Thyroid gland (tissue), 4 donors: ENCODE measurements at places on chromosomes 5 and 9. TPM values are rescaled to one million over a fixed set of nuclear protein-coding genes. Genes with fewer than 3 reads are reported as not detected.

GRCh38 chr9:88724331-88724730 is 189.4 kb downstream of the NXNL2 start:
- no peak for DNase-seq

GRCh38 chr9:127215268-127216209 is 49.0 kb upstream of the GARNL3 start:
- no peaks in the 10 kb centered on the region for H3K27me3 ChIP-seq
- no peak overlapping the region for H3K27ac ChIP-seq
- no peaks in the 10 kb centered on the region for H3K4me1 ChIP-seq
- no peaks in the 10 kb centered on the region for H3K36me3 ChIP-seq
- DNase-seq: no peak

GRCh38 chr9:32500768-32501167 is 25.2 kb downstream of the RIGI start:
- H3K36me3 ChIP-seq: peaks cover 3% of the 10 kb centered on the region
- H3K27me3 ChIP-seq: no peaks in the 10 kb centered on the region
- no peak overlapping the region for H3K4me3 ChIP-seq
- H3K4me1 ChIP-seq: no peaks in the 10 kb centered on the region

DNA sequence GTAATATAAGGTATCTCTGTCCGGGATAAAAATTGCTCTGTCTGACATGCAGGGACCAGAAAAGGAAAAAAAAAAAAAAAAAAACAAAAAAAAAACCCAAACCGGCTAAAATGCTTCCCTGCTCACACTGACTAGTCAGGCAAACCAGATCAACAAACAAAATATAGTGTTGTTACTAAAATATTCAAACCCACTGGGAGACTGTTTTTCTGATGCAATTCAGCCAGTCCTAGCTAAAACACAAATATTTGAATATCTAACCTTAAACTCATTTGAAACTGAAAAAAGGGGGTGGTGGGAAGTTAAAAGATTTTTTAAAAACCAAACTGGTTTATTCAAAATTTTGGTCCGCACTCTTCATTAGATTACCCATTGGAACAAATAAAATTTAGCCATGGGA is 61.0 kb downstream of the APBA1 start:
- no peak overlapping the region for H3K4me3 ChIP-seq
- no peak for DNase-seq
- H3K4me1 ChIP-seq: no peaks in the 10 kb centered on the region
- H3K27me3 ChIP-seq: no peaks in the 10 kb centered on the region
- H3K27ac ChIP-seq: no peak overlapping the region

- no peak for DNase-seq
- no peak overlapping the region for H3K27ac ChIP-seq
- no peak overlapping the region for H3K4me3 ChIP-seq
- H3K27me3 ChIP-seq: no peaks in the 10 kb centered on the region
Observed at GRCh38 chr5:167936022-167936421, 355.4 kb upstream of the WWC1 start.

DNA sequence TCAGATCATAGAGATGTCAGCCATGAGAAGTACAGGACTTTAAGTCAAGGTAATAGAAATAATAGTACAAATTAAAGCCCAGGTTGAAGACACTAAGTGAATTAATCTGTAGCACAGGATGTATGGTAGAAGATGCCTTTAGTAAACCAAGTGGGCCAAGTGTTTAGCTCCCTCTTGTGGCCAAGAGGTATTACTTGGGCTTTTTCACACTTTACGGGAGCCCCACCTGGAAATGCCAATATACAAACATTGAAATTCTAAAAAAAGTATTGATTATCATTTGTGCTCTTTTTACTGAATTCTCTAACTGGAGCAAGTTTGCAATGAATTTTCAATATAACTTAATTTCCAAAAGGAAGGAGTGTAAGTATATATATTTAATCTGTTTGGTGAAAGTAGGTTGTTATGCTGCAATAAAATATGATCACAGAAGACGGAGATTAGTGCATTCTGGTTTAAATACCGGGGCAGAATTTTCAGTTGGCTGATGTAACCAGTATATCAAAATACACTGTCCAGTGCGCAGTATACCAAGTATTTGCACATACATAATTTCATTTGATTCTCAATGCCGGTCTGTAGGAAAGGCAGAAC is 84.7 kb downstream of the PARP8 start:
- no peaks in the 10 kb centered on the region for H3K27me3 ChIP-seq
- H3K4me1 ChIP-seq: no peaks in the 10 kb centered on the region
- H3K27ac ChIP-seq: no peak overlapping the region
- no peaks in the 10 kb centered on the region for H3K36me3 ChIP-seq
- DNase-seq: peak; percentile 19
- no peak overlapping the region for H3K4me3 ChIP-seq

DNA sequence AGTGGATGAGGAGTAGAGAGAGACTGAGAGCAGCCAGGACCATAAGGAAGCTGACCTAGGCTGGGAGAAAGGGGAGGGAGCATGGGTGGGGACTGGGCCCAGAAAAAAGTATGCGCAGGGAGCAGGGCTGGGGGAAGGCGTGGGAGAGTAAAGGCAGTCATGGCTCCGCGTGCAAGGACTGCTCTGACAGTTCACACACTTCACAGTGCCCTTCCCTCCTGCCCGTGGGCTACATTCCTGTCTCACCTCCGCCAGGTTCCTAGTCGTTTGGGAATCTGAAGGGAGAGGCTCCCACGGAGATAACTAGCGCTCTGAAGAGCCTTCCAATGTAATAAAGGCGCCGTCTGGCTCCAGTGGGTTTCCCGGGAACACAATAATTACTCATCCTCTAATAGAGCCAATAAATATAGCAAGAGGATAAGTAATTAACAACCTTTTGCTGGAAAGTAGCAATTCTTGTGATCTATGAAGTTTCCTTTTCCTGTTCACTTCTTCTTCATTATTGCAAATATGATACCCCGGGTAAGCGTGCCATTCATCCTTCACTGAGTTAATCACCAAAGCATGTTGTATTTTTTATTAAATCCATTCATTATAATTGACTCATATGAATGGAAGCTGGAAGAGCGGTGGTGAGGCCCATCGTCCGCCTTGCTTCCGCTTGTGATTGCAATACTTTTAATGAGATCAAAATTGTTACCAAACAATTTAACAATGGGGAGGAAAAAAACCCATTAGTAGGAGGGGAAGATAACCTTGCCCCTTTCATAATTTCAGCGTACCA is 39.3 kb downstream of the TTLL11 start:
- no peak overlapping the region for H3K4me3 ChIP-seq
- H3K27ac ChIP-seq: no peak overlapping the region
- no peaks in the 10 kb centered on the region for H3K4me1 ChIP-seq
- H3K36me3 ChIP-seq: no peaks in the 10 kb centered on the region
- no peak for DNase-seq

GRCh38 chr5:125005266-125005665 is 258.8 kb upstream of the ZNF608 start:
- H3K27ac ChIP-seq: no peak overlapping the region
- H3K27me3 ChIP-seq: no peaks in the 10 kb centered on the region
- H3K36me3 ChIP-seq: no peaks in the 10 kb centered on the region
- no peak for DNase-seq
- no peaks in the 10 kb centered on the region for H3K4me1 ChIP-seq
- H3K4me3 ChIP-seq: no peak overlapping the region

- no peak for DNase-seq
- H3K36me3 ChIP-seq: no peaks in the 10 kb centered on the region
- no peak overlapping the region for H3K27ac ChIP-seq
- no peaks in the 10 kb centered on the region for H3K27me3 ChIP-seq
- no peak overlapping the region for H3K4me3 ChIP-seq
Observed at GRCh38 chr9:116817762-116818161, 130.7 kb downstream of the TRIM32 start.

GRCh38 chr9:20524776-20525175 is 97.5 kb downstream of the MLLT3 start:
- no peak overlapping the region for H3K27ac ChIP-seq
- H3K36me3 ChIP-seq: no peaks in the 10 kb centered on the region
- H3K27me3 ChIP-seq: no peaks in the 10 kb centered on the region
- no peak for DNase-seq

- no peak overlapping the region for H3K4me3 ChIP-seq
- no peaks in the 10 kb centered on the region for H3K27me3 ChIP-seq
- no peak overlapping the region for H3K27ac ChIP-seq
- DNase-seq: no peak
Observed at GRCh38 chr9:34259315-34259714, 69.8 kb downstream of the KIF24 start.

DNA sequence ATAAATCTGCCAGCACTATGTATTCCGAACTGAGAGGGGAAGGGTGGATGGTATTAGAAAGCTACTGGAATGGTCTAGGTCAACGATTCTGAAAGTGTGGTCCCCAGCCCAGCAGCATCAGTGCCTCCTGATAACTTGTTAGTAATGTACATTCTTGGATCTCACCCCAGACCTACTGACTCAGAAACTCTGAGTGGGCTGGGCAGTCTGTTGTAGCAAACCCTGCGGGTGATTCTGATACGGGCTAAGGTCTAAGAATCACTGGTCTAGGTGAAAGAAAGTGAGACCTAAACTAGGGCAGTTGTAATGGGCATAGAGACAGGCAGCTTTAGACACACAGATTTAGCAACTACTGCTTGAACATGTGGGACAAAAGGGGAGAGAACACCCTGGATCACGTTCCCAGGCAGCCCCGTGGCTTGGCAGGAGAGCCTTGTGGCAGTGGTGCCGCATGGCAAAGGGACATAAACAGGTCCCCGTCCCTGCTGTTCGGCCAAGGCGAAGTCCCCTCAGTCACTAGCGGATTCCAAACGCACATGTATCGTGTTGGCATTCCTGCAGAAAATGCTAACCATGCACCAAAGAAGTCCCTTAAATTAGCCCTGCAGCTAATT is 216.3 kb downstream of the TTLL11 start:
- no peak overlapping the region for H3K4me3 ChIP-seq
- no peaks in the 10 kb centered on the region for H3K36me3 ChIP-seq
- peaks cover 3% of the 10 kb centered on the region for H3K4me1 ChIP-seq
- no peaks in the 10 kb centered on the region for H3K27me3 ChIP-seq
- H3K27ac ChIP-seq: no peak overlapping the region

DNA sequence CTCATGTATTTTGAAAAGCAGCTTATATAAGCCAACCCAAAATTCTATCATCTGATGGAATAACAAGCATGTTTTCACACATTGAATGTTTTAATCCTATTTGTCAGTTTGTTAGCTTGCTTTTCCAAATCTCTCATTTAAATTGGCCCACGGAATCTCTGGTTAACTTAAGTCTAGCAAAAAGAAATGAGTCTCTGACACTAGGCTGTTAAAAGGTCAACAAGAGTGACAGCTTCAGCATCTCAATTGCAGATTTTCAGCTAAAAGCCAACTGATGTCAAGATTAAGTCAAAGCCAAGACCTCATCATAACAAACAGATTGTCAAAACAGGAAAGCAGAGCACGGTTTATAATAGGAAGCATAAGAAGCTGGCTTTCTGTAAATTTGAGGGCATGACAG is 49.4 kb upstream of the CDH9 start:
- no peaks in the 10 kb centered on the region for H3K4me1 ChIP-seq
- H3K4me3 ChIP-seq: no peak overlapping the region
- H3K27me3 ChIP-seq: no peaks in the 10 kb centered on the region

- DNase-seq: no peak
- H3K4me1 ChIP-seq: peaks cover 9% of the 10 kb centered on the region
- no peak overlapping the region for H3K4me3 ChIP-seq
- no peaks in the 10 kb centered on the region for H3K36me3 ChIP-seq
- H3K27ac ChIP-seq: no peak overlapping the region
Observed at GRCh38 chr5:113052041-113052795, 75.6 kb downstream of the DCP2 start.

DNA sequence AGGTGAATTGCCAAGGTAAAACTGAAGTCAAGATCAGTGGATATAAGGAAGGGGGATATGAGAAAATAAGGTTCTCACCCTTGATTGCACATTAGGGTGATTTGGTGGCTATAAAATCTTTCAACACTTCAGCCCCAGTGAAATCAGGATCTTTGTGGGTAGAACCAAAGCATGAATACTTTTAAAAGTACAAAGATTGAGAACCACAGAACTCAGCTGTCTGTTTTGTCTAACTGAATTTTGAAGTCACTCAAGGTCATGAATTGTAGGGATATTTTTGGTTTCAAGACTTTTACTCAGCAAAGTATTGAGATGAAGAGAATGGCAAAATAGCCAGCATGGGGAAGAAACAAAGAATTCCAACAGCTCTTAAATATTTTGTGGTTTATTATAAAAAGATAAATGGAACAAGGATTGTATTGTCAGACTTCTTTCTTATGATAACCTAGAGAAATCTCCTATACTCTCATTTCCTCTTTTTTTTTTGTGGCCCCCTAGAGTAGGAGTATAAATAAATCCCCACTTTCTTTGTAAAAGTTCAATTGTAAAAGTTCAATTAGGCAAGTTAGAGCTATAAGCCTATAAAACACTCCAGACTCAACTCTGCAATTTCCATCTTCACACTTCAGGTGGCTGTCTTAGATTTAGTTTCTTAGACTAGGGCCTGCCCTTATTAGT is 272.9 kb downstream of the PDE4D start:
- no peak for DNase-seq
- no peak overlapping the region for H3K4me3 ChIP-seq
- H3K27me3 ChIP-seq: no peaks in the 10 kb centered on the region
- H3K4me1 ChIP-seq: no peaks in the 10 kb centered on the region

DNA sequence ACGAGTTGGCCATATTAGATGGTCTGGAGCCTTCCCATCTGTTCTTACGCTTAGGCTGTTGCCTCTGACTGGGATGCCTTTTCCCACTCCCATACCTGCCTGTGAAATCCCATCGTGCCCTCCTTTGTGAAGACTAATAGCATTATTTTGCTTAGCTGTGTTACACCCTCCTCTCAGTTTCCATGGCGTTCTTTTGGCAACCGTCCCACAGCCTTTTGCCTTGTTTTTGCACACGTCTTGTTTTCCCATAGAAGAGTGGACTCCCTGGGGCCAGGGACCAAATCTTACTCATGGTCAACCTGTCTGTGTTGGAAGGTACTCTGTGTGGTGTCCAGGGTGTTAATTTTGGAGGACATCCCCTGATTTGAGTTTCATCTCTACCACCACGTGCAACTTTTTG is 242.1 kb downstream of the HSPA4 start:
- H3K27ac ChIP-seq: no peak overlapping the region
- no peaks in the 10 kb centered on the region for H3K4me1 ChIP-seq
- no peaks in the 10 kb centered on the region for H3K36me3 ChIP-seq
- no peak overlapping the region for H3K4me3 ChIP-seq
- DNase-seq: no peak

- no peak overlapping the region for H3K27ac ChIP-seq
- H3K4me3 ChIP-seq: no peak overlapping the region
- no peaks in the 10 kb centered on the region for H3K36me3 ChIP-seq
- H3K4me1 ChIP-seq: peaks cover 5% of the 10 kb centered on the region
- no peaks in the 10 kb centered on the region for H3K27me3 ChIP-seq
Observed at GRCh38 chr5:82259172-82259800, 18.9 kb downstream of the RPS23 start.

GRCh38 chr5:17287501-17288155 is 70.2 kb downstream of the BASP1 start:
- H3K36me3 ChIP-seq: no peaks in the 10 kb centered on the region
- no peak overlapping the region for H3K4me3 ChIP-seq
- H3K27me3 ChIP-seq: no peaks in the 10 kb centered on the region
- H3K4me1 ChIP-seq: no peaks in the 10 kb centered on the region
- H3K27ac ChIP-seq: no peak overlapping the region

- H3K36me3 ChIP-seq: no peaks in the 10 kb centered on the region
- DNase-seq: peak; percentile 39
- peaks cover 14% of the 10 kb centered on the region for H3K4me1 ChIP-seq
- peak overlapping the region; percentile 63 for H3K27ac ChIP-seq
- no peak overlapping the region for H3K4me3 ChIP-seq
Observed at GRCh38 chr9:72477930-72478518, 43.4 kb upstream of the TMC1 start.

The NIM1K gene
- total RNA-seq: 2.1 TPM

The PCDHA7 gene
- total RNA-seq: 0.54 TPM

The FOXD4L5 gene
- not detected for total RNA-seq

The SMIM33 gene
- total RNA-seq: not detected

The ZNF879 gene
- total RNA-seq: 7.7 TPM

The FSD1L gene
- total RNA-seq: 8.2 TPM
